ENCODE measurements at places on chromosomes 13 and 19.

- DNase-seq, result no peak
Observed at GRCh38 chr19:10812196-10812595, 23.8 kb downstream of the TMED1 start.

- no peak for DNase-seq
Observed at GRCh38 chr19:6032381-6032780, 54.4 kb upstream of the RANBP3 start.

GRCh38 chr19:11089254-11090013 lies at the start of gene LDLR:
LDLR (plus strand) TSS chr19:11089463; CDS start chr19:11089549, 86 bp downstream.
- DNase-seq, result peak; percentile 94

DNA sequence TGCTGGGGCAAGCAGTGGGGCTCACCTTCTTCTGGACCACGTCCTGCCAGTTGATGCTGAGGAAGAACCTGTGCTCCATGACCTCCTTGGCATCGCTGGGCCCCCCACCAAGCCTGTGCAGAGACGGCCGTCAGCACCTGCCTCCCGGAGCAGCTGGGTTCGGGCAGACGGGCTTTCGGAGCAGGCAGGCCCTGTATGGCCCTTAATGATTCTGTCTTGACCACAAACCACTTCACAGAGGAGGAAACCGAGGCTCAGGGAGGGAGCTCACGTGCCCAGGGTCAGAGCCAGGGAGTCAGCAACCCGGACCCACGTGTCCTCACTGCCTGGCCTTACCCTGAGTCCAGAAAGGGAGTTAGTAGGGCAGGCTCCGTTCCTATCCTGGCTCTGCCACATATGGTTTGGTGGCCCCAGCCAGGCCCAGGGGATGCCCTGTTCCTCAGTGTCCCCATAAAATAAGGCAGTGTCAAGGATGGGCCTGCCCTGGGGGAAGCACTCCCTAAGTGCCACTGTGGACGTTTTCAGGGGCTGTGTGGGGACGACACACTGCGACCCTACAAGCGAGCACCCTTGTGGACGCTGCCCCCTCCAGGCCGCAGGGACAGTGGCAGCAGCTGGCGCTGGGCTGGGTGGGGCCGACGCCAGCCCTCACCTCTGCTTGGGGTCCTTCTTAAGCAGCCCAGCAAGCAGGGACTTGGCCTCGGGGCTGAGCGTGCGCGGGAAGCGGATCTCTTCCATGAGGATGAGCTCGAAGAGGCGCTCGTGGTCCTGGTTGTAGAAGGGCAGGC lies 8.9 kb upstream of the CCNP start:
- no peak for DNase-seq

GRCh38 chr13:73717632-73718031 lies 416.6 kb downstream of the KLF12 start:
- DNase-seq, result no peak

DNA sequence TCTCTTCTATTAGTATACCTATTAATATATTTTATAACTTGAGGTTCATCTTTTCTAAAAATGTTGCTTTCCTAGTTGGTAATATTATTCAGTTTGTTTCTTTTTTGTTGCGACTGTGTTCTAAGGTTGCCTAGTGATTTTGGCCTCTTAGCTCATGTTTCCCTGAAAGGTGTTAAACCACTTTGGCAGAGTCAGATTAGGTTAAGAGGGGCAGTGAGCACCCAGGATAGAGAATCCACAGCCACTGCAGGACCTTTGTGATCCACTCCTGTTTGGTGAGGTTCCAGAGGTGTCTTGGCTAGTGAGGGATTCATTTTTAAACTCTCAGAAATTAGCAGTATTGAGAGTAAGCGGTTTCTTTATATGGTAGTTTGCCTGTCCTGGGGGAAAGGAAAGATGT lies 14.9 kb upstream of the GPR18 start:
- DNase-seq, result no peak

GRCh38 chr13:46146898-46147297 lies 35.1 kb downstream of the LCP1 start:
- DNase-seq, result no peak

DNA sequence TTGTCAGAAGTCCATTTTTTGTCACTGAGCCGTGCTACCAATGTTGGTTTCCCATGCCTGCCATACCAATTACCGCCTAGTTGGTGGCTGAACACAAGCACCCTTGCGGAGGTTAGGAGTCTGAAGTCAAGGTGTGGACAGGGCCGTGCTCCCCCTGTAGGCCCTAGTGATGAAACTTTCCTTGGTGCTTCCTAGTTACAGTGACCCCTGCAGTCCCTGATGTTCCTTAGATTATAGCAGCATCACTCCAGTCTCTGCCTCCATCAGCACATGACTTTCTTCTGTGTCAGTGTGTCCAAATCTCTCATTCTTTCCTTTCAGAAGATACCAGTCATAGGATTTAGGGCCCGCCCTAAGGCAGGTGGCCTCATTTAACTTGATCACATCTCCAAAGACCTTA lies 99.0 kb downstream of the MYO16 start:
- no peak for DNase-seq

DNA sequence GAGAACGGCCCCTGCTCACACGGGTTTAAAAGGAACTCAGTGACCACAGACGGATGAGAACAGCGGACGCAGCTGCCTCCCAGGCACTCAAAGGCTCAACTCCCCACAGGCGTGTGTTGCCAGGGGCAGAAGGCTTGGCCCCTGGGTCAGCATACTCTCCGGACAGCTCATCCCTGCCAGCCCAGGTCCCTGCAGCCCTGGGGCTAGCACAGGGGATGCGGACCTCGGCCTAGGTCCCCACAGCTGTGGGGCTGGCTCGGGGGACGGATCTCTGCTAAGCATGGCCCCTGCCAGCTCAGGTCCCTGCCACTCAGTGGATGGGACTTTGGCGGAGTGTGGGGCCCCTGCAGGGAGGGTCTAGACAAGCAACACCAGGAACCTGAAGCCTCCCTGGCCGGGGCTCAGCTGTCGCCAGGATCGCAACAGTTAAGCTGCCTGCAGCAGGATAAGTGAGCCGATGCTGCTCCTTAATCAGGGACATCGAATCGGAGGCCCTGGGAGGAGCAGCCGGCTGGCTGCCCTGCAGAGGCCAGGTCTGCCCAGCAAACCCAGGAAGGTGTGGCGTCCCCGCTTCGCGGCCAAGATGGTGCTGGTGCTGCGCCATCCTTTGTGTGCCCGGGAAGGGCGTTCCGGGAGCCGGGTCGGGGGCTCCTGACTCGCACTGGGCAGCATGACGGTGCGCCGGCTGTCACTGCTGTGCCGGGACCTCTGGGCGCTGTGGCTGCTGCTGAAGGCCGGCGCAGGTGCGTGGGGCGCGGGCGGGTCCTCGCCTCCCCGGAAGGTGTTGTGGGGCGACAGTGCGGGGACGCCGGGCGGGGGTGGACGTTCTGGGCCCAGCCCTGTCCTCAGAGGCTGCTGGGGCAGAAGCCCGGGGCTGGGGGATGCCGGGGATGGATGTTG lies 32.5 kb downstream of the MCF2L start:
- no peak for DNase-seq
